Left ventricle myocardium inferior (tissue), 1 donor: ENCODE measurements at places on chromosomes 2 and 18.

DNA sequence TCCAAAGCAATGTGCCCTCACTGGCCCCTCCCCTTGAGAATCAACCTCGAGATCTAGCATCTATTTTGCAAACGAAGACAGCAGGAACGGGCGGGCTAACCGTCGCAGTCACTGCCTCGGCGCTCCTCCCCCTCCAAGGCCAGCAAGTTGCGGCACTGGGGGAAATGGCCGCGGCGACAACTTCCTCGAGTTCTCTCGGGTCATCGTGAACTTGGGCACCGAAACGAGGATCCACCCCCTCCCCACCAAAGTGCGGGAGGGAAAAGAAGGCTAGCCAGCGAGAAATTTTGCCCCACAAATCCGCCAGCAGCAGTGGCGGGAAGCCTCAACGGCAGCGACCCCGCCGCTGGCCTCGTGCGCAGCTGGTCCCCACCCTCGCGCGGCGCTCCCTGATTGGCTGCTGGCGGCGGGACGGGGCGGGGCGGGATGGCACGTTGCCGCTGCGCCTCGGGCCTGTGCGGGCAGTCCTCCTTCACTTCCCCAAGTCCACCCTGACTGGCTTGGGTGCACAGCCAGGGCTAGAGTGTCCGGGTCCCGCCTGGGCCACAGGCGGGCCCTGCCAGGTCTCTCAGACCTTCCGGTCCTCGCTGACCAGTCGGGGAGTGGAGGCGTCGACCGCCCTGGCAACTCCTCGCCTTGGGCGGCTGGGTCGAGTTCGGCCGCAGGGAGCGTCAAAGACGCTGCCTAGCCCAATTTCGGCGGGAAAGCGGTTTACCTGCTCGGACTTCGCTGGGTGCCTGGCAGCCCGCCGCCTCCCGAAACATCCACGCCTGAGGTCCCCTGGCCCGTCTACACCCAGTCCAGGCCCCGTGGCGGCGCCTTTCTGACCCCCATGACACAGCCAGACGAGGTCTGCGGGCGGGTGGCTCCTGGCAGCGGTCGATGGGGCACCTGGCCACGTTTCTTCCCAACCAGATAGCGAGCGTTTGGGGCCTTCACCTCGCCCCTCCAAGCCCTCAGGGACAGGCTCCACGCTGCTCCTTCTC, at the start of gene BOLL:
Gene BOLL (minus strand): TSS at position 364 of the 986 bp plus-strand sequence. CDS start 3,469 bp downstream, outside the sequence.
- no peak for DNase-seq

- DNase-seq, result no peak
These were observed 124.8 kb downstream of the NUP35 start for GRCh38 chr2:183248866-183249567.

- DNase-seq, result no peak
These were observed 25.2 kb downstream of the DYTN start for GRCh38 chr2:206692971-206693370.

DNA sequence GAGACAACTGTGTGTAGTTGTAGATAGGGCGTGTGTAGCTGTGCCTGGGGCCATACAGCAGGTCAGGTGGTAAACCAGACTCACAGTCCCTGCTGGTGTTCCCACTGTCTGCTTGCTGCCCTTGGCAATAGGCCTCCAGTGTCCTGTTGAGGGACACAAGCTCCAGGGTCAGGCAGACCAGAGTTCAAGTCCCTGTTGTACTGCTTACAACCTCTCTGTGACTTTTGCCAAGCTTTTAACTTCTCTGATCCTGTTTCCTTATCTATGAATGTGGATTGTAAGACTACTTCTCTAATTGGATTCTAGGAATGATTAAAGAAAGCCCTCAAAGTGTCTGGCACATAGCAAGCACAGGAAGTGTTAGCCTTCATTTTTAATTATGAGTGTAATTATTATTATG, 68.6 kb downstream of the MERTK start:
- DNase-seq, result no peak

- DNase-seq, result peak; percentile 13
These were observed 90.4 kb downstream of the TPO start for GRCh38 chr2:1503471-1504310.
